ENCODE measurements at places on chromosomes 12 and 14.

- no peak for DNase-seq
Measured at GRCh38 chr14:99208318-99208717, 63.7 kb downstream of the BCL11B start.

GRCh38 chr12:122927756-122928403 is 32.0 kb upstream of the VPS37B start:
- no peak for DNase-seq

DNA sequence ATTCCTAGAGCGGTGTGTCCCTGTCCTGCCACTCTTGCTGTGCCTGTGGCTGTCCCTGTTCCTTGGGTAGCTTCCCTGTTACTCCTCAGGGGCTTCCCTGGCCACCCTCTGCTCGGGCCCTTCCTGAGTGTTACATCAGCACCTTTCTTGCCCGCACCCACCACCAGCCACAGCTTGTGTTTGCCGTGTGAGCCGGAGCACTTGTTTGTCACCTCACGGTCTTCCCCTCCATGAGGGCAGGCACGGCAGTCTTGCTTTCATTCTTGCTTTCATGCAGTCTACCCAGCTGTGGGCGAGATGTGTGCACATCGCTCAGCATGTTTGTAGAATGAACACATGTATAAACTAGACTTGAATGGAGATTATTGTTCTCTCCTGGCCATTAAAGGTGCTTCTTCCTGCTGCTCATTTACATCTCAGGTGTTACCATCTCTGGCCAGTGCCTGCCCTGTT is 42.0 kb downstream of the TRAF3 start:
- no peak for DNase-seq

DNA sequence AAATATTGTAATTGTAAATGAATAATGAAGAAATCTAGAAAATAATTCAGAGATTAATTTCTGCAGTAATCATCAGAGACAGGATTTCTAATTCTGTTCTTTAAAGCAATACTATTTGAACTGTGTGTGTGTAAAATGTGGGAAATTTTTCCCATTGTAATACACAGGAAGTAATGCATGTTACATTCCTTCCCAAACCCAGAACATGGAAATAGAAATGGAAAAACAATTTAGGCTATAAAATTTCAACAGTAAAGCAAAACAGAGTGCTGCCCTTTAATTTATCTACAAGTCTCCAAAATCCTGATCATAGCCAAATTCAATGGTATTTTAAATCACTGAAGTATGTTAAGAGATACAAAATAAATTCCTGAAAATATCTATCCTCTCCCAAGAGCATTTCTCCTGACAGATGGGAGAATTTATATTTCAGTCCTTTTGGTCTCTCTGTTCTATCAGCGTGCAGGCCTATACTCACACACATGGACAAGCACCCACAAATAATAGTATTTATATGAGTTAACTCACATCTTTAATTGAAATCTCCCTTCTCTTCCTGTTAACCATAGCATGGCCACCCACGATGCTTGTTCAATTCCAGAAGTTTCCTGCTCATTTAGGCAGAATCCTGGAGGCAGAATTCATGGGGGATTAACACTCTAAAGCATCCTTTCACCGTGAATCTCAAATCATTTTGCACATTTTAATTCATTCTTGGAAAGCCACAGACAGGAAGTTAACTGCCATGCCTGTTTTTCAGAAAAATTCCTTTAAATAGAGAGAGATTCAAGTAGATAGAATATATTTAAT is 1465.4 kb upstream of the FLRT2 start:
- DNase-seq, result no peak
